ENCODE measurements at places on chromosomes 5 and 9.

- no peak for DNase-seq
These were observed 30.0 kb upstream of the PCSK1 start for GRCh38 chr5:96463091-96463490.

- DNase-seq, result no peak
These were observed 79.9 kb upstream of the SLC1A3 start for GRCh38 chr5:36526537-36526936.

DNA sequence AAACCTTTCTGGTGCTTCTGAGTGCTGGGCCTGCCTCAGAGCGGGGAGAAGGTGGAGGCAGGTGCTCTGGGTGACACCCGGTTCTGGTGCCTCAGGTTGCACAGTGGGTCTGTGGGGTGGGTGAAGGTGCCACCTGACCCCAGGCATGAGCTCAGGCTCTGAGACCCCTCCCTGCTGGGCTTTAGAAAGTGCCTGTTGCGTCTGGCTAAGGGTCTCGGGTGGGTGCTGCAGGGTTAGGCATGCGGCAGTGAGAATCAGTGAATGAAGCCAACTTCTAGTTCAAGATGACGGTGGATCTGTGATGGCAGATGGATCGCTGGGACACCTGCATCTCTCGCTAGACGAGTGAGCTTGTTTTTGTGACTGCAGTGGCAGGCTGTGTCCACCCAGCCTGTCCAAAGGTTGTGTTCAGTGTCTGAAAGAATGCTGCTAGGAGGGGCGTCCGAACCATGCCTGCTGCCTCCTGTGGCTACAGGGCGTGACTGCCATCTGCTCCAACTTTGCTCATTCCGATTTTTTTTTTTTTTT, 5.0 kb downstream of the SQSTM1 start:
- DNase-seq, result no peak

DNA sequence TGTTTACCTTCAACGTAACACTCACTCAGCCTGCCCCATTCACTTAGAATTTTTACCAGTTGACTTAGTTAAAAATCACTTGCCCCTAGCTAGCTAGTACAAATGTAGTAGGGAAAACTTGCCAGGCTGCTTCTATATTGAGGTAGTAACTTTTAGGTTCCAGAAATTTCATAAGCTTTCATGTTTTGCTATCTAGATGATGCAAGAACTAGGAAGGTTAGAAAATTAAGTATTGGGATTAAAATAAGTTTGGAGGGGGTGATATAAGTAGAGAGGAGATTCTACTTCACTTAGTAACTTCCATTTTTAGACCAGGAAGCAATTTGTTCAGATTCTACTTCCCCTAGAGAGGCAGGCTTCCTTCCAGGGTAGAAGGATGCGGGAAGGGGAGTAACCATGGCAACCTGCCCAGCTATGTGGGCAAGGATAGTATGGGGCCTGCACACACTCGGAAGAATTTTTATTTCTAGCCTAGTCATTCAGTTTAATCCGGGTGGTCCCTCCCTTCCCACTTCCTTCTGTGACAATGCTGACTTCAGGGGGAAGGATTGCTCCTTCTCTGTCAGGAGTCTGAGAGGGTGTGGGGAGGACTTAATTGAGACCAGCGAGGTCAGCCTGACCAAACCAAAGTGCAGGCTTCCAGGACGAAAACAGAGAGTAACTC, 4.2 kb downstream of the DAB2 start:
- no peak for DNase-seq

DNA sequence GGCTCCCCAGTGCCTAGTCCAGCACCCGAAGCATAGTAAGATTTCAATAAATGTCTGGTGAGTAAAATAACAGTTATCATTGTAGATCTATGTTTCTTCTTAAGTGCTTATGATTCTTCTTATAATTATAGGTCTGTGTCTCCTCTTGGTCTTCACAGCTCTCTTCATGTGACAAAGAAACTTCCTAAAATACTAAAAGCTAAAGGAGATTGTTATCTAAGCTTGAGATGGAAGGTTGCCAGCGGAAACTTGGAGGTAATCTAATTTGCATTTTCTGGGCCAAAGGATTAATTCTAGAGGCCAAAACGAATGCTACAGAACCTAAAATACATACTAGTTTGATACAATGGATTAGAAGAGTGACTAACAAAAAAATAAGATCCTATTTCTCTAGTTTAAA, 13.6 kb upstream of the ARHGAP26 start:
- DNase-seq, result no peak

- no peak for DNase-seq
These were observed 65.7 kb upstream of the EQTN start for GRCh38 chr9:27362447-27363210.

- no peak for DNase-seq
These were observed 41.3 kb downstream of the RANBP17 start for GRCh38 chr5:170903075-170903474.

DNA sequence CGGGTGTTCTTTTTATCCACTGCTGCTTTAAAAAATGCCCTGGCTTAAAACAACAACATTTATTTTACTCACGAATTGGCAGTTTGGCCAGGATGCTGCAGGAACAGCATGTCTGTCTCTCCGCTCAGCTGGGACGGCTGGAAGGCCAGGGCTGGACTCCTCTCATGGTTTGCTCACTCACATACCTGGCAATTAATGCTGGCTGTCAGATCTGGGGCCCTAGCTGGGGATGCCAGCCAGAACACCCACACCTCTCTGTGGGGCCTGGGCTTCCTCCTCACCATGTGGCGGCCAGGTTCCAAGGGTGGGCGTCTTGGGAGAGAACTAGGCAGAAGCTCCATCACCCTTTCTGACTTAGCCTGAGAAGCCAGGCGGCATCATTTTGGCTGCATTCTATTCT, 189.1 kb upstream of the IL12B start:
- no peak for DNase-seq

- DNase-seq, result no peak
These were observed 136.7 kb downstream of the BOD1 start for GRCh38 chr5:173479711-173480110.

DNA sequence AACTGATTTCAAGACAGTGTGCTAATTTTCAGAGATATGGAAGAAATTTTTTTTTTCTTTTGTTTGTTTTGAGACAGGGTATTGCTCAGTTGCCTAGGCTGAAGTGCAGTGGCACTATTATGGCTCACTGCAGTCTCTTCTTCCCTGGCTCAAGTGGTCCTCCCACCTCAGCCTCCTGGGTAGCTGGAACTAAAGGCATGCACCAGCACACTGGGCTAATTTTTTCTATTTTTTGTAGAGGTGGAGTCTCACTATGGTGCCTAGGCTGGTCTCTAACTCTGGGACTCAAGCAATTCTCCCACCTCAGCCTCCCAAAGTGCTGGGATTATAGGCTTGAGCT, 9.9 kb upstream of the TEX48 start:
- DNase-seq, result no peak

DNA sequence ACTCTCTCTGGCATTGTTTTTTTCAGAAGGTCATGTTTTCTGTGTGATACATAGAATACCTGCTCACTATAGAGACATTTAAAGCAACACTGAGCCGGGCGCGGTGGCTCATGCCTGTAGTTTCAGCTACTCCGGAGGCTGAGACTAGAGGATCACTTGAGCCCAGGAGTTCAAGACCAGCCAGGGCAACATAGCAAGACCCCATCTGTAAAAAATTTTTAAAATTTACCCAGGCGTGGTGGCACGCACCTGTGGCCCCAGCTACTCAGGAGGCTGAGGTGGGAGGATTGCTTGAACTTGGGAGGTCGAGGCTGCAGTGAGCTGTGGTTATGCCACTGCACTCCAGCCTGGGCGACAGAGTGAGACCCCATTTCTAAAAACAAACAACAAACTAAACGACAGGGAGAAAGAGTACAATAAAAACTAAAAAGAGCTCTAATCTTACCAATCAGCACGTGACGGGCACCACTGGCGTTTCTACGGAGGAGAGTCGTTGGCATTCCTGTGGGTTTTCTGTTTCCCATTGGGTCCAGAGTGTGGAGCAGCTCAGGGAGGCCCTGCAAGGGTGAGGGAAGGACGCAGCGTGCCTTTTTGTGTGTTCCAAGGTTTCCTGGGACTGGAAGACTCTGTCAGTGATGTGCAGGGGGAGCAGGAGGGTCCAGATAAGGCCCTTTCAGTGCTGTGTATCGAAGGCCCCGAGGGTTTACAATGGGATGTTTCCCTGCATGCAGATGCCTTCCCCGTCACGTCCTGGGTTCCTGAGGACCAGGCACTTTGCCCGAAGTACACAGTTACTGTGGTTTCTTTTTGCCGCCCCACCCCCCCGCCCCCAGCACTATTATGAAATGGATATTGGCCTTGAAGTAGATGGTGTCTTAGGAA, 7.2 kb upstream of the RNU6ATAC start:
- DNase-seq, result no peak

- DNase-seq, result peak; percentile 15
These were observed 41.8 kb upstream of the KDM4C start for GRCh38 chr9:6715755-6716643.

GRCh38 chr5:17817990-17818389, 183.7 kb downstream of the TAF11L14 start:
- DNase-seq, result no peak

DNA sequence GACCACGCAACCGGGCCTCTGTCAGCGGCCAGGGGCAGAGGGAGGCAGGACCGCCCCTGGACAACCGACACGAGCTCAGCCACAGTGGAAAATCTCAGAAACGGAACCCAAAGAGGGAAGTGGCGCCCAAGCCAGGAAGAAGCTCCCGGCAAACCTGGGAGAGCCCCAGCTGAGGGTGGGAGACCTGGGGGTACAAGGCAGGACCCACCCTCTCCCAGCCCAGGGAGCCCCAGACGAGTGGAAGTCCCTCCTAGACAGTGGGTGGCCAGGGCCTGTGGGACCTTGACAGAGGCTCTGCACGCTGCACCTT, 3.0 kb downstream of the SLC12A7 start:
- DNase-seq, result no peak

DNA sequence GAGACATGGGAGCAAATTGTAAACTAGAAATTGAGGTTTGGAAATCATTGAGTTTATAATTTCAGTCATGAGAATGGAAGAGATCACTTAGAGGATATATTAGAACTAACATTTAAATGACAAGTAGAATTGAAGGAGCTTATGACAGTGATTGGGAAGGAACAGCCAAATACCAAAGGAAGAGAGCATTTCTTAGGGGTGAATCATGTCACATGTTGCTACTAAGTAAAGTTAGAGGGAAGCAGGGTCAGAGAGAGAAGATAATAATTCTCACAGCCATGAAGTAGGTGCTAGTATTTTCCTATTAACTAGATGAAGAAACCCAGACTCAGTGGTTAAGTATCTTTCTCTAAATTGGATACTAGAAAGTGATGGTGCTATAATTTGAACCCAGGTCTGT, 59.3 kb downstream of the COMMD10 start:
- no peak for DNase-seq

- no peak for DNase-seq
These were observed 433.6 kb upstream of the ARRDC3 start for GRCh38 chr5:91816681-91817080.

DNA sequence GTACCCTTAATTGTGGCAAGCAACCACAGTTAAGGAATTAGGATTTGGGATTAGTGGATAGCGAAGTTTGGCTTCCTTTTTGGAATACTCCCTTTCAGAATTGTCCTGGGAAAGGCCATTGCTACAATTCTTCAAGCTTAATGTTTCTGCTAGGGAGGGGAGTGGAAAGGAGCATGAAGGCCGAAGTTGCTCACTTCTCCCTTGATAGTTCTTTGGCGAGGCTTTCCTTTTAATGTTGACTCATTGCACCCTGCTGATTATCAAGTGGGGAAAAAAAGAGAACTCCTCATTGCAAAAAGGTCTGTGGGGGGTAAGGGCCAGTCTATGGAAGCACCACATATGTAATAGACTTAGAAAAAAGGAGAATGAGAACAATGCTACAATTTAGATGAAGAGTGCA, 30.7 kb downstream of the GRIN3A start:
- DNase-seq, result no peak

DNA sequence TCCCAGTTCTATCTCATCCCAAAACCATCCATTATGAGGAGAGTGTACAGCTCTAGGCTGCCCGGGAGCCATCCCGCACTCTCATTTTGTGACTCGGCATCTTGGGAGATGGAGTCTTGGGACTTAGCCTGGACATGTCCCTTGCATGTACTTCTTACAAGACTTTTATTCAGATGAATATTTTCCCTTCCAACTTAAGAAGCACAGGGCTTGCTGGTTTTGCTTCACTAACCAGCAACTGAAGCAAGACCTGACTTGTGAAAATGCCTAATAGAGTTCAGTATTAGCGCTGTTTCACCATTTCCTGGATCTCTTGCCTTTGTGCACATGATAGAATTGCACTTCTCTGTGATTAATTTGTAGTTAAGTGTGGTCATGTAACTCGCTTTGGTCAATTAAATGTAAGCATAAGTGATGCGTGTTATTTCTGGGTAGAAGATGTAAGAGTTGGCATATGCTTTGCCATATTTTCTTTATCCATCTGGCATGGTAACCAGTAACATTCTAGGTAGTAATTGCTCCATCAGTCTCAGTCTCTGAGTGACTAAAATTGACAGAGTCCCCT, 55.8 kb downstream of the PDCD1LG2 start:
- no peak for DNase-seq

DNA sequence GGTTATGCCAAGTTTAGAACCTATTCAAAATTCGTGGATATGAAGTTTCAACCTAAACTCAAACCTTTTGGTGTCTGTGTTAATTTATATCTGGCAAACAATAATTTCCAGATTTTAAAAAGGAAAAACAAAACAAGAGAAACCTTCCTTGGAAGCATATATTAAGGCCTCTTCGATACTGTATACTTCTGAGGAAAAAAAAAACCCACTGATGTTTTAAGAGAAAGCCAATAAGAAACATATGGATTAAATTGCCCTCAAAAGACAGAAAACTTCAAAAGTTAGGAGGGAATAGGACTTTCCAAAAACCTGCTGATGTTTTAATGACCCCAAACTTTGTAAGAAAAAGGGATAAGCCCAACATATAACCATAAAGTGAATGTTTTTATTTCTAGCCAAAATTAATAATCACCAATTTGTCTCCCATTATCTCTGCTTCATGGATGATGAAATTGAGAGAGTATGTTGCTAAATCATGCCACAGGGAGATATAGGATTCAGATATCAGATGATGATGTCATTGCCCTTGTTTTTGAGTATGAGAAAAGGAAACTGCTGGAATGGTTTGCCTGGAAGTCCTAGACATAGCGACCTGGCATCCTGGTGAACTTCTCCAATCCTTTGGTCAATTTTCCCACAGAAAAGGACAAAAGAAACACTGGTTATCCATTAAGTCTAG, 423.9 kb downstream of the DMRT2 start:
- DNase-seq, result no peak

Data from C1 segment of cervical spinal cord (tissue), 14 donors.